NCI-H187 treated with DMSO at 0.1 percent for 48 hours (cell line): ENCODE measurements at places on chromosomes 3 and 15.

- DNase-seq = no peak
Observed at GRCh38 chr15:81029414-81030300, 28.9 kb downstream of the TLNRD1 start.

DNA sequence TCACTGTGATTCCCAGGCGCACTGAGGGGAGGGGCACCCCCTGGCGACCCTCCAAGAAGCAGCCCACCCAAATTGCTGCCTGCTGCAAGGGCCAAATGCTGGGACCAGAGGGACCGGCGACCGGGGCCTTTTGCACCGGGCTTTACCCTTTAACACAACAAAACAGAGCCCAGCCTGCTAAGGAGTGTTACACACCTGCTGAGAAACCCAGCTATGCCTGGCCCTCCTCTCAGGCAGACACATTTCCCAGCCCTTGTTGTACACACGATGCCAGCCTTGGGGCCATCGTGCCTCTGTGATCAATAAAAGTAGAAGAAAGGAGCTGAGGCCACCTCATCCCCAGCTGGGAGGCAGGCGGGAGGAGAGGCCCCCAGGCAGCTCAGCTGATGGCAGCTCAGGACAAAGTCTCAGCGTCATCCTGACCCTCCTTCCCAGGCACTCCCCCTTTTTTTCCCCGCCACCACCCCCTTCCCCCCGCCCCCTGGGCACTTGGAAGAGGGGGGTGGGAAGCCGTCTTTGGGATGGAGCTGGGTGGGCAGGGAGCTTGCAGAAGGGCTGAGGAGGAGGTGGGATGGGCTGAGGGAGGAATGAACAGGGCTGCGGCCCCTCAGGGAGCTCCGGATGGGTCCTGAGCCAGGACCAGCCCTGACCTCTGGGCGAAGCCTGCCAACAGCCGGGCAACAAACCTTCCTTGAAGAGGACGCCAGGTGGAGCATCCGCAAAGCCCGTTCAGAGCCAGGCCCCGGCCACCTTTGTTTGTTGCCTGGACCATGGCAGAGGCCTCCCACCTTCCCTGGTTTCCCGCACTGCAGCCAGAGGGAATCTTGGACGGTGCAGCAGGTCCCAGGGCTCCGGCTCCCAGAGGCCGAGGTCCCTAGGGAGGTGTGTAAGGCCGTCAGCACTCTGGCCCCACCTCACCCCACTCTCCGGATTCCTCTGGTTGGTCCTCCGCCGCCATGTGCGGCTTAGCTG lies 45.9 kb upstream of the SEC61A1 start:
- DNase-seq = no peak

DNA sequence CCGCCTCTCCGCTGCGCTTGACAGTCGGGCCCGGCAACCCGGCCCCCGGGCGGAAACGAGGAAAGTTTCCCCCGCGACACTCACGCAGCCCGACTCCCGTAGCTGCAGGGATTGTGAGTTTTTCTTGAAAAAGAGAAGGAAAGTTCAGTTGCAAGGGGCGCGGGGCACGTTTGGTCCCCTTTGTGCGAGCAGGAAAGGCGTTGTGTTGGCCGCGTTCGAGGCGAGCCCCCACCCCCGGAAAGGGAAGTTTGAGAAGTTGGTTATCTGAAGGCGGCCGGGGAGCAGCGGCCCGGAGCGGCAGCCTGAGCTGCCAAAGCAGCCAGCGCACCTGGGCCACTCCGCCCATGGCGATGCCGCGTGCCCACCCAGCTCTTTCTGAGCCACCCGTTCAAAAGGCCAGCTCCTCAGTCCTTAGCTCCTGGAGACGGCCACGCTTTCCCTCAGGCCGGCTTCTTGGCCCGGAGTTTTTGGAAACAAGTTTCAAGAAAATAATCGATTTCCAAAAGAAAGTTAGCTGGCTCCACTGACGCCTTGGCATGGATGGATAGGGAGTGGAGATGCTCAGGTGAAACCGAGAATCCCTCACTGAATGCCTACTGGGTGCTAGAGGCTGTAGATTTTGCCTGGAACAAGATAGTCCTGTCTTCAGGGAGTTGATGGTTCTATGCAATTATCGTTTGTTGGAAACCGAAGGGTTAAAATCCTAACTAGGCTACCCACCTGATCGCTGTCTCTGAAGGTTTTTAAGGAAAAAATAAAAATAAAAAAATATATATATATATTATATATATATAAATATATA lies 832 bp downstream of the TGFBR2 start:
- no peak for DNase-seq

GRCh38 chr3:115254492-115255196 lies 107.6 kb upstream of the ZBTB20 start:
- no peak for DNase-seq

GRCh38 chr3:152190636-152191183 lies 78.0 kb upstream of the MBNL1 start:
- DNase-seq = no peak

DNA sequence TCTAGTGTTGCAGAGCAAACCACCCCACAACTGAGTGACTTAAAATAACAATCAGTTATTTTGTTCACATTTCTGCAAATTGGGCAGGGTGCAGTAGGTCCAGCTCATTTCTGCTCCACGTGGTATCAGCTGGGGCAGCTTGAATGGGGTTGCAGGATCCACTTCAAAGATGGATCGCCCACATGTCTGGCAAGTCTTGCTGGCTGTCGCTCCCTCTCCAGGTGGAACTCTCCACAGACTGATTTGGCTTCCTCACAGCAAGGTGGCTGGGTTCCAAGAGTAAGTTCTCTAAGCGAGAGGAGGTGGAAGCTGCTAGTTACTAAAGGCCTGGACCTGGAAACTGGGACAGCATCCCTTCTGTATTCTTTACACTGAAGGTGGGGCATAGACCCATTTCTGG lies 213.3 kb downstream of the SLC9A9 start:
- no peak for DNase-seq

GRCh38 chr15:93656041-93656440 lies 567.0 kb upstream of the RGMA start:
- no peak for DNase-seq

- DNase-seq = no peak
Observed at GRCh38 chr15:99409097-99409473, 156.7 kb upstream of the MEF2A start.

GRCh38 chr15:67843571-67844387 lies 3.9 kb upstream of the RNU6-1 start:
- DNase-seq = no peak

DNA sequence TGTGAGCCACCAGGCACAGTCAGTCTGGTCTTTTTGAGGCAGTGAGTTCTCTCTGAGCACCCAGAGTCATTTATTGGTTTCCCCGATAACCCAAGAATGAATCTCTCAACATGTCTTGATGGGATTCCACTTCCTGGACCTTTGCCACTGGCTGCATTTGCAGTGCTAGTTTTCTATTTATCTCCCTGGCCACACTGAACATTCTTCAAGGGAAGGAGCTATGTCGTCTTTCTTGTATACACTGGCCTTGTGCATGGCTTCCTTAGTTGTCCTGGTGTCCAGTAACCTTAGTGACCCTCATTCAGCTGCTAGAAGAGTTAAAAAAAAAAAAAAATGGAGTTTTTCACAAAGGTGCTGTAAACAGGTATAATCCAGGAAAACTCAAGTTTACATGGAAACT lies 64.9 kb upstream of the CMTM7 start:
- no peak for DNase-seq

DNA sequence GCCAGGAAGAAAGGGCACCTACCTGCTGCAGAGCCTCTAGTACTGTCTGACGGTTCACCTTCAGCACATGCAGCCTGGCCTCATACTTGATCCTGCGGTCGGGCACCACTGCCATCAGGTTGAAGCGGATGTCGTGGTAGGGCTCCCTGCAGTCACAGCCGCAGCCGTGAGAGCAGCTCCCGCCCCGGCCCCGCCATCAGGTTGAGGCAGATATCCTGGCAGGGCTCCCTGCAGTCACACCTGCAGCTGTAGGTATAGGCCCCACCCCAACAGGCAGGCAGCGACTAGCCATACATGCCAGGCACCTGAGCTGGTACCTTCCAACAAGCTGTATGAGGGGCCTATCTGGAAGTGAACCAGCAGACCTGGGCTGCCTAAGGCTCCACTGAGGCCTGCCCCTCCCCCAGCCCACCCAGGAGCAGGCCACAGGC lies 38.7 kb downstream of the SEMA3G start:
- no peak for DNase-seq

DNA sequence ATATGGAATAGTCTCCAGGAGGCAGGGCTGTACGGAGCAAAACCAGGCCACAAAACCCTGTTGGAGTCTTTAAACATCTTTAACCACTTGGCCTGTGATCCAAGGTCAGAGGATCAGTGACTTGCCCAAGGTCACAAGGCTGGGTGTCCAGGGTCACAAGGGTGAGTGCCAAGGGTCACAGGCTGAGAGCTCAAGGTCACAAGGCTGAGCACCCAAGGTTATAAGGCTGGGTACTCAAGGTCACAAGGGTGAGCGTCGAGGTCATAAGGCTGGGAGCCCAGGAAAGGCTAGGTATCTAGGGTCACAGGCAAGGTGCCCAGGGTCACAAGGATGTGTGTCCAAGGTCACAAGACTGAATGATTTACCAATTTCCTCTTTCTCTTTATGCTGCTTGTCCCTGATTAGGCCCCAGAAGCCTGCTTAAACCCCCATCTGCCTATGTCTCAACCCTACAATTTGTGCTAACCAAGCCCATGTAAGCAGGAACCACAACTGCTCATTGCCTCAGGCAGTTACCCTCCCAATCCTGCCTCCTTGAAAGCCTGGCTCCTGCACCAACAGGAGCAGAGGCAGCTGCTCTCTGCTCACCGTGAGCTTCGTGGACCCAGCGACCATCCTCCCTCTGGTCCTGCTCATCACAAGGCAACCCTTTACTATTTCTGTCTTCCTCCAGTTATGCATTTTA lies 51.5 kb downstream of the MGLL start:
- no peak for DNase-seq

GRCh38 chr3:86175593-86176444 lies 815.1 kb downstream of the VGLL3 start:
- DNase-seq = no peak

DNA sequence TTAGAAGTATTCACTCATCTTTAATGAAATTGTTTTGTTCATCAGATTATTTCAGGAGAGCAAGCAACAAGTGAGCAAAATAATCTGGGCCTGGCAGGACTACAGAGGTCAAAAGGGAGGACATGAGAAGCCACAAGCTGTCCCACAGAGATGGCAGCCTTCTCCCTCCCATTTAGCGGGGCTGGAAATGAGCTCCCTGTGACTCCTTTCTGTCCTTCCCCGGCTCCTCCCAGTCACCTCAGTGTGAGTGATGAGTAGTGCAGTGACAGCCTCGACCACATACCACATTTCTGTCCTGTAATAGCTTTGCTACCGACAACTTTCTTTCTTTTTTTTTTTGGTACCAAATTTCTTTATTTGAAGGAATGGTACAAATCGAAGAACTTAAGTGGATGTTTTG lies 38.0 kb downstream of the RAB7A start:
- no peak for DNase-seq

DNA sequence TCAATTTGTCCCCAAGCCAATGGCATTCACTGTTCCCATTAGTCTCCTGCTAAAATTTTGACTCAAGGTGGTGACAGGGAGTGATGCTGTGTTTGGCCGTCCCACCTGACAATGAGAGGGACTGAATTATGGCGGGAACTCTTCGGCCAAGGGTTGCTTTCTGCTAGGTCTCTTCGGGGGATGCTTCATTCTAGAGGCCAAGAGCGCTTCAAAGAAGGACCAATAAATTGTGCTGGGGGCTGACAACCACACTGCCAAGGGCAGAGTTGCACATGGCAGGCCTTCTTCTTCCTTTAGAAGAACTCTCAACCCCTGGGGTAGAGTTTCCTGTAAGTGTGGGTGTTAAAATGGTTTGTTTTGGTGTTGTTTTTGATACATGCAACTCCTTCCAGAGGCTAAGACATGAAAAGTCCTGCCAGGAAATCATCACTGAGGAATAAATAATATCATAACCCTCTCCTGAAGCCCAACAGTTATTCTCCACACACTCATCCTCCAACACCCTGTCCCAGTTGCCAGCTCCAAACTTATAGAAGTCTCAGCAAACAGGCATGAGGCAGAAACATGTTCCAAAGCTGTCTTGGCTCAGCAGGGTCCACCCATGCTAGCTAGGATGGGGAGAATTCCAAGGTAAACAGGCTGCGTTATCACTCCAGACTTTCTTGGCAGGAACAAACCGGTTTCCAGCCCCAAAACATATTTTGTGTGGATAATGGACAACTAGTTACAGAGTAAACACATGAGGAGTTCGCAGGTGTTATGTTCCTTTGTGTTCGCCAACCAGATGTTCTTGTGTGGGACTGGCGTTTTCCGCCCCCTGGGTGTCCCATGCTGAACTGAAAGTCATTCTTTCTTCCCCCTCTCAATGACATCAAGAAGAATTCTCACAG lies 396.7 kb upstream of the RGMA start:
- DNase-seq = no peak

DNA sequence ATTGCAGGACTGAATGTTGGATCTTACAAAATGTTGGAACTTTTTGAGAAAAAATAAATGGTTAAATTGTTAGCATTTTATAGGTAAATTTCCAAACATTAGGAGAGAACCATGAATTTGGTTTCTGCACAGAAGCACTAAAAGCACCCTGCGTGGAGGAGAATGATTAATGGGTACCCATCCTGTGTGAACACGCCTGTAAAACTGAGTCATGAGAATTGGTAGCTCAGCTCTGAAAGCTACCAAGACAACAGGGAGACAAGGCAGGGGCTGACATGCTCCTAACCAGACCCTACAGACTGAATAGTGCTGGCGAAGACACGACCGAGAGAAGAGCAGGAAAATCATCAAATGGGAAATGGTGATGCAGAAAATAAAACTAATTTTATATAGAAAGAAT lies 32.4 kb upstream of the MTMR10 start:
- no peak for DNase-seq

DNA sequence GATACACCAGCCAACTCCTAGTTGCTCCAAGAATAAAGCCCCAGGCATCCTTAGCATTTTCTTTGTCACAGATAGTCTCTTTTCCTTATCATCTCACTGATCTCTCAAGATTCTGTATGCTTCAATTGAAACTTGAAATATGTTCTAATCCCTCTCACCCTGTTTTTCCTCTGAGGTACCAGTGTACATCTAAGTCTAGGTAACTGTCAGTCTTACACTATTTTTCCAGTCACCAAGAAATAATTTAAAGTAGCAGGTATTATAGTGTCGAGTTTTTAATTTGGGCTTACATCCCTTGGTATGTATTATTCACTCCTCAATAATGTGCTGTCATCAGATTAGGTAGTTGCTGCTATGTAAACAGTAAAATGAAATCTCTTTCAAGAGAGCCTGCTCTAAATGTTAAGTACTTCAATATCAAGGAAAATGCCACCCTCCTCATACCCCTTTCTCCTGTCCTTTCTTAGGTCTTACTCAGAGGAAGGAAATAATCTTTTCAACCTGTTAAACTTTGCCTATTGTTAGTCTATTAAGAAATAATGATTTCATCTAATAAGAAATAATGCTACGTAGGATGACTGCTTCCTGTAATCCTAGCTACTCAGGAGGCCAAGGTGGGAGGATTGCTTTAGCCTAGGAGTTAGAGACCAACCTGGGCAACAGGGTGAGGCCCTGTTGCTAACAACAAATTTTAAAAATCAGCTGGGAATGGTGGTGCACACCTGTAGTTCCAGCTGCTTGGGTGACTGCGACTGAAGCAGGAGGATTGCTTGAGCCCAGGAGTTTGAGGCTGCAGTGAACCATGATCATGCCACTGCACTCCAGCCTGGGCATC lies 39.8 kb downstream of the TSC22D2 start:
- DNase-seq = no peak

- DNase-seq = no peak
Observed at GRCh38 chr3:168414149-168414548, 318.4 kb upstream of the GOLIM4 start.
